ENCODE measurements at places on chromosomes 13 and 19.

DNA sequence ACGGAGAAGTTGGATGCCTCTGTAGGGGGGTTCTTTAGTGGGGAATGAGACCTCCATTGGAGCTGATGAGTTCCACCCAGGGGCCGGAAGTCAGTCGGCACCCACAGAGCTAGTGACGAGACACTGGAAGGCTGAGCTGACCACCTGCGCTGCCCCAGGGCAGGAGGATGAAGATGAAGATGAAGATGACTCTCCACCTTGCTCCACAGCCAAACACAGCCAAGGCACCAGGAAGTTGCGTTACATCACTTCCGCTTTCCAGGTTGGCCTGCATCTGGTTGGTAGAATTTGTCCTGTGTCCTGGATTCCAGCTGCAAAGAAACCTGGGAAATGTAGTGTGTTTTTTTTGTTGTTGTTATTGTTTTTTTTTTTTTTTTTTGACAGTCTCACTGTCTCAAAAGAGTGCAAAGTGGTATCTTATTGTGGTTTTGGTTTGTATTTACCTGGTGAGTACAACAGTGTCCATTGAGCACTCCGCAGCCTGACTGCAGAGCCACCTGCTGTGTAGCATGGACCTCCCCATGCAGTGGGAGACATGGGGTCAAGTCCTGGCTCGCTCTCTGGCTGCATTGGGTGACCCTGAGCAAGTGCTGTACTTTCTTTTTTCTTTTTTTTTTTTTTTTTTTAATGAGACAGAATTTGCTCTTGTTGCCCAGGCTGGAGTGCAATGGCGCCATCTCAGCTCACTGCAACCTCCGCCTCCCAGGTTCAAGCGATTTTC lies 1.9 kb downstream of the TBC1D17 start:
- no peak for DNase-seq

GRCh38 chr19:6616011-6616410 lies 25.1 kb upstream of the CD70 start:
- no peak for DNase-seq

DNA sequence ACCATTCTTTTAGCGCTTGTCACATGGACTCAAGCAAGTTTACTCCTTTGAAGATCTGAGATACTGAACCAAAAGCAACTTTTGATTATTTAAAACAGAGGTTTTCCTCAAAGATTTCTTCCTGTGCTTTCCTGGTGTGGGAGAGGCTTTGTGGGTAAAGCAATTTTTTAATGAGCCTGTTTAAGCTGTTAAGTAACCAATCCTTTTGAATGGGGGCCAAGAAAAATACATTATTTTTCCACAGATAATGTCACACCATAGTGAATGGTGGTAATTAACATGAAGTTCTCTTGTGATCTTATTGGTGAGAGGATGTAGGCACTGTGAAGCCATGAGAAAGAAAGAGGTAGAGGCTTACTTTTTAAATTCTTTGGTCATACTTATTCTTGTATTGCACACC lies 55.8 kb upstream of the OBI1 start:
- no peak for DNase-seq

DNA sequence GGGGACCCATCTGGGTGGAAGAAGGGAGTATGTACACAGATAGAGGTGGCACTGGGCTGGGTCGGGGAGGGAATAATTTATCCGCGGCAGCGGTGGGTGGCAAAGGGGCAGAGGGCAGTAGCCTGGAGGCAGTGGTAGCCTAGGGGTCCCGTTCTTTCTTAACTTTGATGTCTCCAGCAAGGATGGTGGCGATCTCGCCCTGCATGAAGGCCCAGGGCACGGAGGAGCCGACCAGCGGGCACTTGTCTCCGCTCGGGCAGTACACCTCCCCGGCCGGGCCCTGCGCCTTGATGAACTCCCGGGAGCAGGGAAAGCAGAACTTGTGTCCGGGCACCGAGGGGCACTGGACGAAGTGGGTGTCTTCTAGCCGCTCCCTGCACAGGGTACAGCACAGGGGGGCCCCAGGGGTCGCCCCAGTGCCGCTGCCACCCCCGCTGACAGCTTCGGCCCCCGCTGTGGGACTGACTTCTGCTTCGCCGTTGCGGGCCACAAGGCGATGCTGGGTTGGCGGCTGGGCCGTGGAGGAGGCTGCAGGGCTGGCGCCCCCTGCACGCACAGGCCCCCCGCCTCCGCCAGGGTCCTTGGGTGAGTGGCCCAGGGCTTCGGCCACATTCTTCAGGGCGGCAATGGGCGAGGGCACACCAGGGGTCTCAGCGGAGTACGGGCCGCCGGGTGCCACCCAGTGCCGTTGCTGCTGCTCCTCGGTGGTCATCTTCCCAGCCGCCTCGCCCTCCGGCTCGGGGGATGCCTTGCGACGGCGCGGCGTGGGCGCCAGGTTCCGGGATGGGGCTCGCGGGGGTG lies 1.9 kb downstream of the IRF2BP1 start:
- no peak for DNase-seq

- no peak for DNase-seq
Observed at GRCh38 chr13:73870036-73870741, 264.0 kb downstream of the KLF12 start.

- no peak for DNase-seq
Observed at GRCh38 chr19:595326-596262, 5.9 kb downstream of the HCN2 start.

GRCh38 chr19:5718579-5719273 lies 1.2 kb downstream of the LONP1 start:
- DNase-seq: peak; percentile 72

DNA sequence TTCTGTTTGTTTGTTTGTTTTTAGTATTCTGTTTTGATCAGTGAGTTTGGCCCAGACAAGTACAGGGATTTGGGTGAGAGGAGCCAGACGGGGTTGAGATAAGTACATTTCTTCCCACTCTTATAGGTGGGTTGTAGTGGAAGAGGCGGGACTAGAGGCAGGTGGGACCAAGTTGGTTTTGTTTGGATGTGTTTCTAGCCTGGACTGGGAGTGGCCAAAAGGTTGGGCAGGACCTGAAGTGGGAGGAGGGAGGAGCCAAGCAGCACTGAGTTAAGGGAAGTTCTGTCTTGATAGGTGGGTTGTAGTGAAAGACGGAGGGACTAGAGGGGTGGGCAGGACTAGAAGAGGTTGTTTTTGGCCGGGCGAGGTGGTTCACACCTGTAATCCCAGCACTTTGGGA lies 9.0 kb downstream of the DNASE2 start:
- DNase-seq: no peak

DNA sequence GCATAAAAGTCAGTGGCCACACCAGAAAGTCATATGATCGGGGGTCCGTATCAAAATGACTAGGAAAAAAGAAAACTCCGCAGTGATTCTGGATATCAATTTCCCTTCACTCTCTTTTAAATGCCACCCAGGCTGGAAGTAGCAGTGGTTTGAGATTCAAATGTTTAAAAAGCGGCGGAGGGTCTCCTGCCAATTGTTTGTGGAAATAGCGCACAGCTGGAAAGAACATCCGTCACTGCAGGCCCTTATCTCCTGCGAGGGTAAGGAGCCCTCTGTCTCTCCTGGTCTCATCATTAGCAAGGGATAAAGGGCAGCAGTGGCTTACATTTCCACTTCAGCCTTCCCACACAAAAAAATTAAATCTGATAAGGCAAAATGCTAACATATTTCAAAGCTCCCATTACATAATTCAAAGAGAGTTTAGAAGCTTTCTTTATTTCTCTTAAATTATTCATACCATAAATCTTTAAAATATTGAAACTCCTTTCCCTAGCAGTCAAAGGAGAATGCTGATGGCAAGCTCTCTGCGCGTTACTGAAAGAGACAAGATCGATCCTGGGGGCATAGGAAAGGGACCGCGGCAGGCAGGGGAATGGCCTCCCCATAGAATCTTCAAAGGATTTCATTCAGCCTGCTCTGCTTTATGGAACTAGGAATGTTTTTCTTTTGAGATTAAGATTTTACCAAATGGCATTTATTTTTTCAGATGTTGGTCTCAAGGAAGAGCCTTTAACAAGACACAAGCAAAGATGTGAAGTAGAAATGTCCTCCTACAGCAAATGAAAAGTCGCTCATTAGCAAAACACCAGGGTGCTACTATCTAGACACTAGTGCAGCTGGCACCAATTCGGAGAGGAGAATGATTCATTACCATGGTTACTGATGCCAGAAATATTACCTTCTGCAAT lies 35.0 kb downstream of the AMER2 start:
- no peak for DNase-seq

DNA sequence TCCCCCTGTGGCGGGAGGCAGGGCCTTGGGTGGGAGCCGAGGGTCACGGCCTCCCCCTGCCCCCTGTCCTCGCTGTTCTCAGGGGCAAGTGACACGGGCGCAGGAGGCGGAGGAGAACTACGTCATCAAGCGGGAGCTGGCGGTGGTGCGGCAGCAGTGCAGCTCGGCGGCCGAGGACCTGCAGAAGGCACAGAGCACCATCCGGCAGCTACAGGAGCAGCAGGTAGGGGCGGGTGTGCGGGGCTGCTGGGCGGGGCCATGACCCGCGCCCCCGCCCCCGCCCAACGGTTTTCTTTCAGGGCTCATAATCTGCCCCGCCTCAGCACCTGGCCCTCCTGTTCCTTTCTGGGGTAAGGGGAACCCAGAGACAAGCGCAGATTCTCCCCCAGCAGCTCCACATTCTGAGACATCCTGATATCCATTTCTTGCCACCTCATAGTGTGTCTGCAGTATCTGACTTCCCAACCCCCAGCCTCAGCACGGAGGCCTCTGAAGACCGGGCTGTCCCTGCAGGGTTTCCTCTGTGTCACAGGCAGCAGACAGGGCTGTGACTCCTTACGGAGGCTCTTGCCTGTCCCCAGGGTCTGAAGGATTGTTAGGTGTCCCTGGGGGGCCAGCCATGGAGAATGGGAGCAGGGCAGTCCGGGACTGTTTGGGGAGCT lies 15.9 kb downstream of the PRR36 start:
- no peak for DNase-seq

DNA sequence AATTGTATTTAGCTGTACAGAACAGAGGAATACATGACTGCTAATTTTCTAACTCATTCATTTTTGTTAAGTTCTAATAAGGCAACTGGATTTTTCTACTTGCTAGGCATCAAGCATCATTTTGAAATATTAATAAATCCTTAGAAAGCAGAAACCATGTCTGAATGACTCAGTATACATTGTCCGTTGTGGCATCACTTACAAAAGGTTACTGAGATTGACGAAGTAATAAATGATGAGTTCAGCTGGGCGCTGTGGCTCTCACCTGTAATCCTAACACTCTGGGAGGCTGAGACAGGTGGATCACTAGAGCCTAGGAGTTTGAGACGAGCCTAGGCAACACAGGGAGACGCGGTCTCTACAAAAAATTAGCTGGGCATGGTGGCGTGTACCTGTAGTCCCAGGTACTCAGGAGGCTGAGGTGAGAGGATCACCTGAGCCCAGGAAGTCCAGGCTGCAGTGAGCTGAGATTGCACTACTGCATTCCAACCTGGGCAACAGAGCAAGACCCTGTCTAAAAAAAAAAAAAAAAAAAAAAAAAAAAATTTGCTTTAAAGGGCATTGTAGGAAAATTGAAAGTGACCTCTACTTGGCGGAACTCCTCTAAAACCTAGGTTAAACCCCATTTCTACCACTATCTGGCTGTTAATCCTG lies 36.6 kb downstream of the LHFPL6 start:
- no peak for DNase-seq

DNA sequence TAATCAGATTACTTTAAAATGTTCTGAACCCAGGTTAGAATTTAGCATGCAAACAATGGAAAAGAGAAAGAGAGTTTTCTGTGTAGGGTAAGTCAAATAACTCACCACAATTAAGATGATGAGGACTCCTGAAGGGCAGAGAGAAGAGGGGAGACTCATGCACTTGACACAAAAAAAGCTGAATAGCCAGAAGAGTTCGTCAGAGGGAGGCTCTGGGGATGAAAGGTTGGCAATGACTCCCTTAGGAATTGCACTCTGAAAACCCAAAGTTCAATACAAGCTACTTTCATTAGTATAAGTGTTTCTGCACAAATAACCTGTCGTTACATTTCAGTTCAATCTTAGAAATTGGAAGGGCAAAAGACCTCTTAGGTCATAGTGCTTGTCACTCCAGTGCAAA lies 434.4 kb upstream of the PCDH9 start:
- DNase-seq: no peak

DNA sequence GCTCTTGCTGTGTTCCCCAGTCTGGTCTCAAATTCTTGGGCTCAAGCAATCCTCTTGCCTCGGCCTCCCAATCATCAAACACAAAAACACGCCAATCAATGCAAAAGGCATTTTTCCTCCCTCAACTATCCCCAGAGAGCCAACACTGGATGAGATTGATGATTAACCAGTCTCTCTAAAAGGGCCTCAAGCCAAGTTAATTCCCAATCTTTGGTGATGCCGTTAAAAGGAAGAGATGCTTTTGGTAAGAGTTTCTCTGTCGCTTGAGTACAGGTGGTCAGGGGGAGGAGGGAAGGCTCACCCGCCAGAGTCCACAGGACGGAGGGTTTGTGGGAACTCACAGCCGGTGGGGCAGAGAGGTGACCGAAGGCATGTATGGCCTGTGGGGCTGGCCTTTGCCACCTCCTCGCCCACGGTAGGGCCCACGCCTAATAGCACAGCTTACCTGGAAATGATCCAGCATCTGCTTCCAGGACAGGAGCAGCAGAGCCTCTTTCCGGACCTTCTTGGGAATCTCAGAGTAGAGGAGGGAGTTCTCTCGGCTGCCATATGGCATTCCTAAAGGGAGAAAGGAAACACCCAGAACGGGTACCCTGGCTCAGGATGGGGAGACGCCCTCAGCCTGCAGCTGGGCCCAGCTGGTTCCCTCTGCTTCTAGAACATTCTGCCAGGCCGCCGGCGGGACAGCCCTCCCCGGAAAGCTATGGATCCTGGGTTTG lies 18.1 kb downstream of the DPP9 start:
- DNase-seq: no peak

DNA sequence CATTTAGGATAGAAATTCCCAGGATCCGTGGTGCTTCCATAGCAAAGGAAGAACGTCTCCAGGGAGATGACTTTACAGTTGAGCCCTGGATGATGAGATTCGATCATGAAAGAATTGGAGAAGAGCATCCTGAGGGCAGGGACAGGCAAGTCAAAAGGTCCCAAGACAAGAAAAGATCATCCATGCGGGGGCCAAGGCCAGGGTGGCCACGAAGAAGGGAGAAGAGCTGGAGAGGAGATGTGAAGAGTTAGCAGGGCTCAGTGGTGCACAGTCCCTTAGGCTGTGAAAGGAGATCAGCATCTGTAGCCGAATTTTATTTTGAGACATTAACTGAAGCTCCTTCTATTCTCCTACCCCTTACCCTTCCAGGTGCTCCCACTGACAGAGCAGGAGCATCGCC lies 28.9 kb downstream of the OR10H4 start:
- DNase-seq: no peak

DNA sequence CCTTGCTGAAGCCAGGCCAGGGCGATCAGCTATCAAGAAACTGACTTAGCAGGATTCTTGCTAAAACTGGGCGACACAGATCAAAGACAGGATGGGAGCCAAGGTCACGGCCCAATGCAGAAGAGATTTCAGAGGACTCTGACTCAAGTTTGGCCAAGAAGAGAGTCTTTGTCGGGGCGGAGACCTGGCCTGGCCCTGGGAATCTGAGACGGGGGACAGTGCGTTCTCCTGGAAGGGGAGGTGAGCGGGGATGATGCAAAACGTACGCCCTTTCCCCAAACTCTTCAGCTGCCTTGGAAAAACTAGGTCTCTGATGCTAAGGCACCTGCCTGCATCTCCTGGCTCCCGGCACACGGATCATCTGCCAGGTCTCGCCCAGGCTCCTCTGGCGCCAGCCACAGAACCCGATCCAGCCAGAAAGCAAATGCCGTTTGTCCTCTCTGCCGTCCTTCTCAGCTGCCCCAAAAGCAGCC lies 9.8 kb downstream of the MVB12A start:
- no peak for DNase-seq

- DNase-seq: no peak
Observed at GRCh38 chr13:66461021-66461420, 769.1 kb downstream of the PCDH9 start.
